ENCODE measurements at places on chromosomes 6 and 20.

GRCh38 chr20:9417665-9418064, 96.7 kb upstream of the LAMP5 start:
- no peak for DNase-seq

DNA sequence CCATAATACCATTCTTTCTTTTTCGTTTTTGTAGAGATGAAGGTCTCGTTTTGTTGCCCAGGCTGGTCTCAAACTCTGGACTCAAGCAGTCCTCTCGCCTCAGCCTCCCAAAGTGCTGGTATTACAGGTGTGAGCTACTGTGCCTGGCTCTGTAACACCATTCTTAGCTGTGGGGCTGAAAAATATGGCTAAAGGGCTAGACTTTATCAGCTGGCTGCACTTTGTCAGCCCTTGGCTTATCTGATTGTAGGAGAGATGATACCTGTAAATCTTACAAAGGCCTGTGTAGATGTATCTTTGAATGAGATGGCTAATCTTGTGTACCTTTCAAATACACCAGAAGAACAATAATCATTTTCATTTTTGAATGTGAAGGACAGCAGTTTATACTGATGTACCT, 55.2 kb downstream of the ZFAND3 start:
- no peak for DNase-seq

GRCh38 chr6:150200428-150201100, 57.7 kb downstream of the PPP1R14C start:
- no peak for DNase-seq

GRCh38 chr6:209432-210103, 82.7 kb upstream of the DUSP22 start:
- DNase-seq: no peak

DNA sequence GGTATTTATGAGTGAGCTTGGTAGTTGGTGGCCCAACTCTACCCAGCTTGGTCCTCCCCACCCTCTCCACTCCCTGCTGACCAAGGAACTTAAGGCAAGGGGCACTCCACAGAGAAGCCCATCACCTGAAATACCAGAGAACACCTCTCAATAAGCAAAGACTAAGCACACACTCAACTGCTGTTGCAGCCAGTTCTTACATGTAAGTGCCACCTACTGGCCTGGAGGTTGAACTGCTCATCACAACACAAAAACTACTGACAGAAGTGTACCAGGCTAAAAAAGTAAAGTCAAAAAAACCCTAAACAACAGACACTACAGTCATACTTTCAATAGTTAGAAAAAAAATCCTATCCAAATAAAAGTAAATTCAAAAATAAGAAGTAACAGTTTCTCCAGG, 146.2 kb downstream of the FAM83B start:
- no peak for DNase-seq

- DNase-seq: no peak
These were observed 2.2 kb downstream of the HMGCLL1 start for GRCh38 chr6:55576811-55577210.

GRCh38 chr6:27758491-27758890, 153.7 kb downstream of the OR2B2 start:
- DNase-seq: no peak

- DNase-seq: no peak
These were observed 451.5 kb downstream of the PLCB1 start for GRCh38 chr20:8583566-8584043.

- no peak for DNase-seq
These were observed 190.0 kb downstream of the PLCB4 start for GRCh38 chr20:9258901-9259300.

GRCh38 chr6:3882431-3882830, 33.3 kb downstream of the FAM50B start:
- DNase-seq: no peak

- DNase-seq: no peak
These were observed 32.0 kb upstream of the POU5F1 start for GRCh38 chr6:31202259-31203166.

GRCh38 chr6:82823361-82823760, 242.3 kb downstream of the UBE3D start:
- no peak for DNase-seq

DNA sequence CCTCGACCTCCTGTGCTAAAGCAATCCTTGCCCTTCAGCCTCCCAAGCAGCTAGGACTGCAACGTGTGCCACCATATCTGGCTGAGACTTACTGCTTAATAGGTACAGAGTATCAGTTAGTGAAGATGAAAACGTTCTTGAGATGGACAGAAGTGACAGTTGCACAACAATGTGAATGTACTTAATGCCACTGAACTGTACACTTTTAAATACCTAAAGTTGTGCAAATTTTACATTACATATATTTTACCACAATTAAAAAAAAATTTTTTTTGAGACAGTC, 25.9 kb downstream of the NUDT3 start:
- no peak for DNase-seq

Measured in 8988T (cell line).